Stimulated activated CD8-positive, alpha-beta memory T cell treated with anti-CD3 and anti-CD28 coated beads, Interleukin-7, amount 100 ng/mL, for 1 hour (primary cell): ENCODE measurements at places on chromosomes 11 and 22.
A peak's percentile ranks its signal among the peaks of the same experiment; 100 is the strongest.

GRCh38 chr22:44536411-44536810 is 38.4 kb upstream of the RTL6 start:
- no peak for DNase-seq

GRCh38 chr11:12085371-12086251 is 24.8 kb upstream of the MICAL2 start:
- DNase-seq: no peak

- DNase-seq: no peak
Observed at GRCh38 chr11:113998574-113998973, 23.7 kb downstream of the HTR3A start.

- DNase-seq: no peak
Observed at GRCh38 chr22:43853328-43853931, 8.9 kb downstream of the SULT4A1 start.

GRCh38 chr11:31620434-31620833 is 110.9 kb downstream of the ELP4 start:
- DNase-seq: no peak

GRCh38 chr11:78139422-78140391 is at the start of gene ALG8:
TSS of gene ALG8 (minus strand) at chr11:78139626. CDS start at chr11:78139588, 38 bp downstream.
- peak; percentile 96 for DNase-seq

- no peak for DNase-seq
Observed at GRCh38 chr22:43470253-43470652, 58.4 kb downstream of the MPPED1 start.

DNA sequence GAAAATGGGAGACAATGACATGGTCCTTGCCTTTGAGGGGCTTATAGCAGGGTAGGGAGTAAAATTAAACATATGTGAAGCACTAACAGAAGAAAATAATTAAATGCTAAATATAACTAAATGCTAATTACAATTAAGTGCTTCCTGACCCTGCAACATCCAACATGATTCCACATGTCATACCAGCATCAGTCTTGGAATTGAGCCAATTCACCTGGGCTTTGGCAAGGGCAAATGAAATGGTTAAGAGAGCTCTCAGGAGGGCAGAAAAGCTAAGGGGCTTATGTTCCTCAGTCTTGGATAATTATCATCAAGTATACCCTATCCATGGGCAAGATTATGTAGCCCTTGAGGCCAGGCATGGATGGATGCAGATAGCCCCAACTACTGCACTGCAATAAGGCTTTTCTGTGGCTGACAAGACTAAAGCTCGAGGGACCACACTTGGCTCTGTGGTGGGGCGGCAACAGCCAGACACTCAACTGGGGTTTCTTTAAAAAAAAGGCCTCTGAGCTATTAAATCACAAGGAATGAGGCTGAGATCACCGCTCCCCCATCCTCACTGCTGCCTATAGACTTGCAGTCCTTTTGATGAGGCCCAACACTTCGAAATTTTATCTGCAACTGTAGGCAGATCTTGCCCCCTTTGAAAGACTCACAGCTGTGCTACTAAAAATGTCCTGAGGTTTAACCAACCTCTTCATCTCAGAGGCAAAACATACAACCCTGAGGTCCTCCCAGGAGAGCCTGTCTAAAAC is 39.0 kb downstream of the IL18BP start:
- DNase-seq: no peak

DNA sequence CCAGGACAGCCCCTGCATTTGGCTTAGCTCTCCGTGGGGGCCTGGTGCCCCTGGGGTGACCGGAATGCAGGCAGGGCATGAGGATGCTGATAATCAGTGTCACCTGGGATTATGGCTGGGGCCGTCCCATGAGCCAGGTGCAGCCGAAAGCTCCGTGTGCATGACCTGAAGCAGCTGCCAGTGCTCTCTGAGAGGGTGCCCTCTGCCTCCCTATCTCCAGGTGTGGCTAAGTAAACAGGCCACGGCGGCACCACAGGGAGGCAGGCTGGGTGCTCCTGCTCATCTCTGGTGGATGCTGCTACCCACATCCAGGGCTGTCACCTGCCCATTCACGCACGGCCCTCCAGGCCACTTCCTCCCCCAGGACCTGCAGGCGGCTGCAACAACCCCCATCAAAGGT is 29.8 kb downstream of the DUSP8 start:
- no peak for DNase-seq

DNA sequence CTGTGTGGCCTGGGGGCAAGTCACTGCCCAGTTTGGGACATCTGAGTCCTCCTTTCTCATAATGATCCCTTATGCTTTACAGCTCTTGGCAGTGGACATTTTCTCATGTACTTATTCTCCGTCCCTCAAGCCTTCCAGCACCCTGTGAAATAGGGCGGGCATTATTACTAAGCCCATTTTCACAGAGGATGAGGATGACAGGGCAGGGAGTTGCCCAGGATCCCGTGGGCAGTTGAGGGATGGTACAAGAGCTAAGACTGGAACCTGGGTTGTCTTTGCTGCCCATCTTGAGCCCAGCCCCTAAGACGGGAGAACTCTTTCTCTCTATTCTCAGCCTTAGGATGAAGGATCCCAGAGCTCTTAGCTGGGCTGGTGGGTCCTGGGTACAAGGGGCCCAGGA is 11.2 kb downstream of the CD82 start:
- no peak for DNase-seq

DNA sequence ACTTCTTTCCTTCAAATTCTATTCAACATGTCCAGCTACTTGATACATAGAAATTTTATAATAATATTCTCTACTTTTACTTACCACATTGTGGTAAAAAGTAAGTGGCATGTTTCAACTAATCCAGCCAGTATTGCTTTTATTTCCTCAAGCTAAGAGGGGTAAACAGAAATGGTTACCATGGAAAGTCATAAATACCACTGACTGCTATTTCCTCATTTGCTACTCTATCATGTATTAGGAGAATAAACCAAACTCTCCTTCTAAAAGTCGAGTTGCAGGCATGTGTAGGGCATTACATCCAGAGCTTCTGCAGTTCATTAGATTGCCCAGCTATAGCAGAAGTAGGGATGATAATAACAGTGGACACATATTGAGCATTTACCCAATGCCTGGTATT is 208.4 kb downstream of the MAML2 start:
- DNase-seq: no peak

GRCh38 chr11:1297011-1297575 is 12.3 kb downstream of the TOLLIP start:
- DNase-seq: no peak

DNA sequence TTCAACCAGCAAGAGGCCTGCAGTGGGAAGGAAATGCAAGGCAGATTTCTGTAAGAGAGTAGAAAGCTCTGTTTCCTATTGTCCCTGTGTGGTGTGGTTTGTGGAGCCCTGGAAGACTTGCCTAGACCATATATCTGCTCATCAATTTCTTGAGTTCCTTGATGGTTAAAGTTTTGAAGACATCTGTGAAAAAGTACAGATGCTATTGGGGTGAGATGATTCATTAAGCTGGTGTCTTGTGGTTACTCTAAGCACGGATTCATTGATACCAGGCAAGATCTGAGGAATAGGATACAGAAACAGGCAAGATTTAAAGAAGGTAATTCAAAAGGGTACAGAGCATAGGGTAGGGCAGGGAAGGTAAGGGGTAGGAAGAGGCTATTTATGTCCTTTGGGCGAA is 275.8 kb upstream of the SESN3 start:
- no peak for DNase-seq

GRCh38 chr11:45665206-45665932 is at the start of gene CHST1:
TSS of gene CHST1 (minus strand) at chr11:45665622. CDS start at chr11:45650923, 14,699 bp downstream.
- DNase-seq: no peak

DNA sequence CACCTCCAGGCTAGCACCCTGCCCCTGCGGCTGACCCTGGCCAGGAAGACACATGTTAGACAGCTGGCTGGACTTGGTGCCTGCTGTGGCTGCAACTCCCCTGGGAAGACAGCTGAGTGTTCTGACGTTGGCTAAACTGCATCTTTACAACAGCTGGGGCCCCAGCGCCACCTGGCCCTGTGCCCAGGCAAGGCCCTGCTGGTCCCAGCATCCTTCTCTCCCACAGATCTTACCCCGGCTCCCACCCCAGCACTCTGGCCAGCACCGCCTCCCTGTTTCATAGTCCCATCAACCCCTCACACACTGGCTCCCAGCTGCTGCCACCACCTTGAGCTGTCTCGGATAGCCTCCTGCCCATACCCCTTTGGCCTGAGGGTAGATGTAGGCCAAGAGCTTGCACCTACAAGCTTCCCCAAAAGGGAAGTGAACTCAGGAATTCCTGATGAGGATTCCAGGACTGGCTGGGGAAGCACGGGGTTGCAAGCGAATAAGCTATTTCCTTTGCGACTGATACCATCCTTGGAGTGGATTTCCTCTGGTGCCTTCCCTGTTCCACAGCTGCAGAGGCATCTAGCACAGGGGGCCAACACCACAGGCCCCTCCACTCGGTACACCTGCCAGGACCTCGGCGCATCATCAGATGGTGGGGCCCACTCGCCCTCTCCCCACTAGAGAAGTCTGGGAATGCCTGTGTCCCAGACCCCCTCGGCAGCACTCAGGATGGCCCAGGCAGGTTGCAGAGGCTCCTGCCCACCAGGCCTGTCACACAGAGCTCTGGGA is 28.5 kb downstream of the RSPH14 start:
- DNase-seq: no peak

DNA sequence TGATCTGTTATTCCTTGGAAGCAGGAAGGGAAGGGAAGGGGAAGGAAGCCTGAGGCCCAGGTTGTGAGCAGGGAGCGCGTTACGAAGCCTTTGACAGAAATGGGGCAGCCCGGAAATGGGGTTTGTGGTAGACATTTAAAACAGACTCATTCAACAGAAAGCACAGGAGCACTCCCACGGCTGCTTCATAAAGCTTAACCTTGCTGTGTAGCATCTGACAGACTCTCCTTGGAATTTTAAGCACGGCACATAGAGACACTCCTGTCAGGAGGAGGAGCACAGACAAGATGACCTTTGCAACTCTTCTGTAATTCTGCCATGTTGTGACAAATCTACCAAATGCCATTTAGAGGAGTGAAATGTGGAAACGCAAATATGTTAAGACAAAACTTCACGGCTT is 131.6 kb downstream of the FBXO7 start:
- DNase-seq: no peak

- no peak for DNase-seq
Observed at GRCh38 chr11:20367313-20367948, 3.9 kb downstream of the HTATIP2 start.

GRCh38 chr11:88454881-88455280 is 117.3 kb upstream of the CTSC start:
- DNase-seq: no peak

GRCh38 chr22:38335077-38335476 is 17.8 kb upstream of the CSNK1E start:
- DNase-seq: no peak

- no peak for DNase-seq
Observed at GRCh38 chr11:9170450-9170849, 79.1 kb upstream of the SCUBE2 start.

DNA sequence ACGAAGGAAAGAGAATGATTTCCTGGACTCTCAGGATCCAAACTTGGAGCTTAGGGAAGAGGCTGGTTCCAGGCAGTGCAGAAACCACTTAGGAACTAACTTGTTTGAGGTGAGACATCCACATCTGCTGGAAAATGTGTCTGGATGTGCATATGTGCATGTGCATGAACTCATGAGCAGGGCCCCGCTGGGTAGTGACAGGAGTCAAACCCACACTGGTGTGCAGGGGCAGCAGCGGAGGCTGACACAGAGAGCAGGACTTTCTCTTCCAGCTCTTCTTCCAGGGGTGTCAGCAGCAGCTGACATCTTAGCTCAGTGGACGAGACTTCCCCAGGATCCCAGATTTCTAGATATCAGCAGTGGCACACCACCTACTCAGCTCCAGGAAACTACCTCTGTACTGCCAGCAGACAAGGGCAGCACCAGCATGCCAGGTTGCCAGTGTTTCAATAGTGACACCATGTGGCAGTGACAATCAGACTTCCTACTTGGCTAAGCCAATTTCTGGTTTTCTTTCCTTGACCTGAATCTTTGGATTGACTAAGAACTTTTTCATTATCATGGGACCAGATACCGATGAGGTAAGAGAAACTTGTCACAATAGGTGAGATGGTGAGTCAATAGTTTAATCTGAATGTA is 227.5 kb upstream of the ZC3H12C start:
- DNase-seq: no peak

- DNase-seq: no peak
Observed at GRCh38 chr11:73762732-73763131, 1.9 kb upstream of the RAB6A start.

GRCh38 chr11:115158053-115158452 is 346.2 kb downstream of the CADM1 start:
- no peak for DNase-seq

GRCh38 chr11:12768726-12769673 is 94.8 kb downstream of the TEAD1 start:
- no peak for DNase-seq

GRCh38 chr11:48108231-48109045 is 108.2 kb upstream of the OR4B1 start:
- DNase-seq: no peak

GRCh38 chr11:83044958-83045712 is 26.6 kb downstream of the RAB30 start:
- DNase-seq: no peak

DNA sequence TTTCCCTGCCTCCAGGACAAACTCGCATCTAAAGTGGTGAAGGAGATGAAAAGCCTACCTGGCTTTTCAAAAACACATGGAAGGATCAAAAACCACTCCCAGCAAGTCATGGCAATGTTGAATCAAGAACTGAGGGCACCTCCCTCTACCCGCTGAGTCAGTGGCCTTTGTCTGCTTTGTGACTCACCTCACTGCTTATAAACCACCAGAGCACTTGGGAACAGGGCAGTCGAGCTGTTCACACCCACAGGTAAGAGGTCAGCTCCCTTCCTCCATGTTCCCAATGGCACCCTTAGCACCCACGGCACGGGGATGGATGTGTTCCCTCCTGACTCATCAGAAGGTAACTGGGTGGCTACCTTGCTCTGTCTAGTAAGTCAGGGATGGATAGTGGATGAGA is 21.7 kb downstream of the TENM4 start:
- DNase-seq: no peak

- DNase-seq: no peak
Observed at GRCh38 chr11:46100670-46101069, 20.6 kb downstream of the PHF21A start.

- no peak for DNase-seq
Observed at GRCh38 chr11:86625544-86625943, 46.9 kb downstream of the ME3 start.

GRCh38 chr11:66531841-66532240 is 14.0 kb downstream of the ZDHHC24 start:
- no peak for DNase-seq

GRCh38 chr22:43994006-43994405 is 30.1 kb upstream of the PARVB start:
- no peak for DNase-seq

- no peak for DNase-seq
Observed at GRCh38 chr11:26696330-26696729, 25.5 kb downstream of the SLC5A12 start.

- DNase-seq: no peak
Observed at GRCh38 chr11:12693479-12694182, 19.4 kb downstream of the TEAD1 start.
